Breast epithelium (tissue), 4 donors: ENCODE measurements at places on chromosomes 16 and 17. TPM values are rescaled to one million over a fixed set of nuclear protein-coding genes. Genes with fewer than 3 reads are reported as not detected.

The HP gene
- 24.5 TPM for total RNA-seq

DNA sequence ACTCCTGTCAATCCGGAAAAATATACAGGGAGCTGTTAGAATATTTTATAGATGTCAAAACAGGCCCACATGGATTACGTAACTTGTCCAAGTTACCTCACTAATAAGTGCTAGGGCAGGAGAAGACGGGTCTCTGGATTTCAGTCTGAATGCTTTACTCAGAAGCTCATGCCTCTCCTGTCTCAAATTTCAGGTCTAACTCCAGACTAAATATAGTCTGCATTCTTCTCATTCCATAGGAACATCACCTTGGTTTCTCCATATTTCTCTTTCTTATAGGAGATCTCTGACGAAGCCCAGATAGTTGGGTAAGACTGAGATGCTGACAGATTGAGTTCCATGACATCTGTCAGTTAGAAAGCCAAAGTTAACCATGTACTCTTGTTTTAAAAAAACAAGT, 174.2 kb downstream of the STX8 start:
- no peak for DNase-seq

The DPEP1 gene
- 0.98 TPM for total RNA-seq

The CHCT1 gene
- not detected for total RNA-seq

- DNase-seq = no peak
These were observed 11.9 kb downstream of the KIF19 start for GRCh38 chr17:74337834-74338500.

The MT1M gene
- 42.9 TPM for total RNA-seq

DNA sequence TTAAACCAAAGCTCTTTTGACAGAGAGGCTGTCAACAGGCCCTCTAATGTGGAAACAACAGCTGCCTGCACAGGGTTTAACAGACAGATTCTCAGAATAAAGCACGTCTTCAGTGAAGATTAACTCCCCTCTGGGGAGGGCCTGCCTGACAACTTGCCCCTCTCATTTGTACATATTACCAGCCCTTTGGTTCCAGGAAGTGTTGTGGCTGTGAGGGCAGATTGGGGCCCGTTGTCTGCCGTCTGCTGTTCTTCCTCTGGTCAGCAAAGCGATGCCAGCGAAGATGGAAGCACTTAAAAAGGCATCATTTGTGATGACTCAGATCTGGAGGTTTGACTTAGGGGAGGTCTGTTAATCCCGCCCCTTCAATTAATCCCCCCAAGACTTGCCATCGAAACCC, 177.0 kb upstream of the IRX6 start:
- DNase-seq = no peak

- peak; percentile 69 for DNase-seq
These were observed 63.1 kb downstream of the MYO18A start for GRCh38 chr17:29116804-29117753.

DNA sequence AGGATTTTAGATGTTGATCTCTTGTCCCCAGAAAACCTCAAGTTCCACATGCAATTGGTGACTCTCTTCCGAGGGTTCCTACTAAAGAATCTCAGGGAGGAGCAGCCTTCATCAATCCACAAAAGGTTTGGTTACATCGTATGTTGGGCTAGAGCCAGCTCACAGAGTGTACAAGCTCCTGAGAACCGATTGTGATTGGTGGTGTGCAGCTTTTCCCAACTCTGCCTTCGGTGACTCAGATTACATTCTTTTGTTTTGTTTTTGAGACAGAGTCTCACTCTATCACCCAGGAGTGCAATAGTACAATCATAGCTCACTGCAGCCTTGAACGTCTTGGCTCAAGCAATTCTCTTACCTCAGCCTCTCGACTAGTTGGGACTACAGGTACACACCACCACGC, 172.4 kb downstream of the PMP22 start:
- DNase-seq = no peak

The OGFOD3 gene
- 26.3 TPM for total RNA-seq

DNA sequence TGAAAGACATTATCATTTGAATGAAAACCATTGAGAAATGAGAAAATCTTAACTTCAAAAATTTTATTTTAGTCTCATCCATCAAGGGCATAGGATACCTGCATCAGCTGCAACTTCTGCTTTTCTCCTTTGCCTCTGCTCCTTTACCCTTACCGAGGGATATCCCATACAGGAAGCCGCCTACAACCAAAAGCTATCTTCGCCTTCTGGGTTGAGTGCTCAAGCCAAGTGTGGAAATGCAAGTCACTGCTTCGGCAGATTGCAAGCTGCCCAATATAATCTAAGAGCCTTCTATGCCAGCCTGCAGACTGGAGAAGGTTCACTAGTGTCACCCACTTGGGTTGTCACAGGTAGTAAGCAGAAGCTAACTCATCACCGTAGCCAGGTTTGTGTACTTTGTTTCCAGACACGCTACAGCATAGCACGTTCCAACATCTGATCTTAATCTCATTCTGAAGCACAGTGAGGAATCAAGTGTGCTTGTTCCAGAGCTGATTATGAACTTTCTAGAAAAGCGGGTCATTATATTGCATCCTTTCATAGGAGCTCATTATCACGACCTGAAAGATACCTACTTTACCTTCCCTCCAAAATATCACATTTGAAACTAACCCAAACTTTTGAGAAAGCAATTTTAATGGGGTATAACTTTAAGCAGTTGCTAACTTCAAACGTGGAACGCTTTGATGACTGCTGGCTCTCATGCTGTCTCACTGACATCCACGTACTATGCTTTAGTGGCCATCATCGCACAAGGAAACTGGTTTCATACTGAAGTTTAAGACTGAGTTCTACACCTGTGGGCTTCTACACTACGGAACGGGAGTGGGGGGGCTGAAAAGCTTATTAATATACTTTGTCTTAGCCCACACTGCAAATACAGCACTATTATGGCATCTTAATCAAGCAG, 8.0 kb upstream of the UNK start:
- no peak for DNase-seq

GRCh38 chr16:84007965-84008364, 34.6 kb downstream of the SLC38A8 start:
- DNase-seq = no peak

GRCh38 chr16:12611916-12612597, 191.6 kb downstream of the CPPED1 start:
- DNase-seq = no peak

The HOXB7 gene
- total RNA-seq = 16.8 TPM

GRCh38 chr16:20049831-20050230, 23.9 kb downstream of the GPR139 start:
- DNase-seq = peak; percentile 58

GRCh38 chr17:83079352-83079747, at the start of gene METRNL:
Gene METRNL, plus strand, starts transcription at chr17:83079609. Its CDS starts 207 bp downstream, at chr17:83079816.
- peak; percentile 78 for DNase-seq

DNA sequence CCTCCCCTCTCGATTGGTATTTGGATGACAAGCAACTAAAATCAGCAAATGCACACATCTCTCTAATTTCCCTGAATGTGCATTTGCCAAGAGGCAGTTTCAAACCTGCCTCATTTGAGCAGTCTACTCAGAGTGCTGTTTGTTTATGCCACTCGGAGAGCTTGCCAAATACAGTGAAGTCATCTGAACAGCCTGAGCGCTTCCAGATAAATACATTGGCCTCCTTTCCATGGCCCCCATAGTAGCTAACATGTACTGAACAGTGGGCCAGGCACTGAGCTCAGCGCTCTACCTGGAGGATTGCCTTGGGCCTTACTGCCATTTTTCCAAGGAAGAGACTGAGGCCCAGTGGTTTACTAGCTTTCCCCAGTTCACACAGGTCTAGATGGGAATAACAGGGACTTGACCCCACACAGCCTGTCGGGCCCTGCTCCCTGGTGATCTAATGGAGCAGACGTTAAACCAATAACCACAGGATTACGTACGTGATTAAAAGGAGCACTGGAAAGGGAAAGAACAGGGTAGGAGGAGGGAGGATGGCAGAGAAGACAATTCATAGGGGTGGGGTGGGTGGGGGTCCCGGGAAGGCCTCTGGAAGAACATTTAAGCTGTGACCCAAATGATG, 18.7 kb upstream of the ANKRD40CL start:
- DNase-seq = peak; percentile 61

DNA sequence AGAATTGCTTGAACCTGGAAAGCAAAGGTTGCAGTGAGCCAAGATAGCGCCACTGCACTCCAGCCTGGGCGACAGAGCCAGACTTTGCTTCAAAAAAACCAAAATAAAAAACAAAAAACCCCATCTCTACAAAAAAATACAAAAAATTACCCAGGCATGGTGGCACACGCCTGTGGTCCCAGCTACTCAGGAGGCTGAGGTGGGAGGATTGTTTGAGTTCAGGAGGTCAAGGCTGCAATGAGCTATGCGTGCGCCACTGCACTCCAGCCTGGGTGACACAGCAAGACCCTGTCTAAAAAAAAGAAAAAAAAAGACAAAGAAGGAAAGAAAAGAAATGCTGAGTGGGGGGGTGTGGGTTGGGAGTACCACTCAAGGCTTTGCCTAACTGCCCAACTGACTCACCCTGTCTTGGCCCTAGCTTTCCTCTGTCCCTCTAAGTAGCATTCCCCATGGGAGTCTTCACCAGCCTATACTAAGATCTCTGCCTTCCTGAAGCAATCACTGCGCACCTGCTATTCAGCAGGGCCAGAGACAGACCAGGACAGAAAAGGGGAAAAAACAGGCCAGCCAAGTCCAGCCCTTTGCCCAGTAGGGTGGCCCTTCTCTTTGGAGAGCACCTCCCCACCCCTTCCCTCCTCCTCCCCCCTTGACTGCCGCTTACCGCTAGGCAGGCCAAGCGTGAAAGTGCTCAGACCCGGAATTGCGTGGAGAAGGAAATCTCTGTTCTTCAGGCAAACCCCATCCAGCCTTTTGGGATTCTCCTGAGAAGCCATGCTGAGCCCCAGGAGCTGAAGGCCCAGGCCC, 45.8 kb downstream of the RTN4RL1 start:
- DNase-seq = no peak

GRCh38 chr17:78197147-78197832, 10.1 kb downstream of the AFMID start:
- no peak for DNase-seq

The NATD1 gene
- total RNA-seq = 11.8 TPM

The TEX19 gene
- not detected for total RNA-seq

The CSNK2A2 gene
- 25.6 TPM for total RNA-seq

- no peak for DNase-seq
These were observed 27.1 kb downstream of the CDH13 start for GRCh38 chr16:82653550-82654511.

The PRKCB gene
- 5.3 TPM for total RNA-seq

The ABCA6 gene
- total RNA-seq = 198 TPM

GRCh38 chr16:86651823-86652222, 73.5 kb downstream of the FOXL1 start:
- DNase-seq = no peak
